ENCODE measurements at places on chromosomes 12 and 14. TPM values are rescaled to one million over a fixed set of nuclear protein-coding genes. Genes with fewer than 3 reads are reported as not detected.

The C12orf50 gene
- not detected for total RNA-seq

The SERPINA1 gene
- 7.1 TPM for total RNA-seq

The CLEC6A gene
- not detected for total RNA-seq

The TEX22 gene
- total RNA-seq, result 0.77 TPM

The ANHX gene
- total RNA-seq, result not detected

The CLEC14A gene
- 31.8 TPM for total RNA-seq

The PLXNC1 gene
- 4.1 TPM for total RNA-seq

The POTEM gene
- not detected for total RNA-seq

The TTC9 gene
- total RNA-seq, result 3.6 TPM

The SERPINA10 gene
- total RNA-seq, result not detected

The TRIM9 gene
- 0.24 TPM for total RNA-seq

The MSI1 gene
- 6.2 TPM for total RNA-seq

The ADAMTS20 gene
- not detected for total RNA-seq

The KRT78 gene
- not detected for total RNA-seq

The PRKCH gene
- total RNA-seq, result 34.8 TPM

The CREBL2 gene
- total RNA-seq, result 21.0 TPM

The CAPZA3 gene
- total RNA-seq, result not detected

The MARS1 gene
- total RNA-seq, result 74.6 TPM

The EXOC3L4 gene
- total RNA-seq, result 0.91 TPM

The PROX2 gene
- total RNA-seq, result not detected

The SLCO1C1 gene
- 3.7 TPM for total RNA-seq

The ADSS1 gene
- total RNA-seq, result 102 TPM

The RBP5 gene
- 2.1 TPM for total RNA-seq

The DPPA3 gene
- total RNA-seq, result not detected

All from left cardiac atrium (tissue), 4 donors.